CD4-positive, alpha-beta T cell (primary cell): ENCODE measurements at places on chromosomes 3 and 15.

DNA sequence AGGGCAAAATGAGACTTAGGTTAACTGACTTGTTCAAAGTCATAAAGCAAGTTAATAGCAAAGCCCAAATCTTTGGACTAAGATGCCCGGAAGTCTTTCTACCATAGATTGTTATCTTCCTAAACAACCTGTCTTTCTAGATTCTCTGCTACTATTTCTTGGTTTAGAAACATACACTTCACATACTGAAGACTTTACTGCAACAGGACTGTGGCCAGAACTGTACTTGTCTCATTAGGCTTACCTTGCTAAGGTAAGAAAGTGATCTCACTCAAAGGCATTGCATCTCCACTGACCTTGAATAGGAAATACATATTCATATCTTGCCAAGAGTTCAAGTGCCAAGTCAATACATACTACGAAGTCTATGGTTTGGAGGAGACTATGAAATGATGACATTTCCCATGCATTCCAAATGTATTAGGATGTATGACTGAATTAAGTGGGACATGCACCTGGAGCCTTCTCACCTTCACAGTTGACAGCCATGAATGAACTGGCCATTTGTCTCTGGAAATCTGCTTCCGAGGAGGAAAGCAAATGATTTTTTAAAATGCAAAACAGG is 5.0 kb downstream of the ZDHHC3 start:
- no peaks in the 10 kb centered on the region for H3K27me3 ChIP-seq
- DNase-seq: no peak
- no peaks in the 10 kb centered on the region for H3K36me3 ChIP-seq
- H3K4me3 ChIP-seq: no peak overlapping the region

GRCh38 chr3:172713316-172713715 is 2.4 kb upstream of the NCEH1 start:
- no peaks in the 10 kb centered on the region for H3K36me3 ChIP-seq
- H3K4me3 ChIP-seq: no peak overlapping the region
- no peak for DNase-seq
- H3K27ac ChIP-seq: no peak overlapping the region
- no peaks in the 10 kb centered on the region for H3K27me3 ChIP-seq

GRCh38 chr3:4401441-4401840 is 65.6 kb downstream of the SUMF1 start:
- no peak for DNase-seq
- no peak overlapping the region for H3K27ac ChIP-seq
- no peak overlapping the region for H3K4me3 ChIP-seq
- no peaks in the 10 kb centered on the region for H3K27me3 ChIP-seq

GRCh38 chr3:95894820-95895219 is 919.6 kb upstream of the EPHA6 start:
- no peak overlapping the region for H3K4me3 ChIP-seq
- no peak overlapping the region for H3K27ac ChIP-seq
- H3K36me3 ChIP-seq: no peaks in the 10 kb centered on the region
- H3K4me1 ChIP-seq: no peaks in the 10 kb centered on the region
- DNase-seq: no peak
- no peaks in the 10 kb centered on the region for H3K27me3 ChIP-seq

GRCh38 chr3:54830658-54831057 is 97.2 kb downstream of the LRTM1 start:
- no peaks in the 10 kb centered on the region for H3K4me1 ChIP-seq
- no peaks in the 10 kb centered on the region for H3K27me3 ChIP-seq
- H3K4me3 ChIP-seq: no peak overlapping the region
- DNase-seq: peak; percentile 5
